ENCODE measurements at places on chromosomes 4 and X.

- no peak for DNase-seq
Measured at GRCh38 chr4:139825523-139826014, 159.9 kb downstream of the MGST2 start.

GRCh38 chr4:52982946-52983340, 120.8 kb downstream of the RASL11B start:
- no peak for DNase-seq

GRCh38 chr4:212438-213188, 88.3 kb downstream of the ZNF718 start:
- no peak for DNase-seq

DNA sequence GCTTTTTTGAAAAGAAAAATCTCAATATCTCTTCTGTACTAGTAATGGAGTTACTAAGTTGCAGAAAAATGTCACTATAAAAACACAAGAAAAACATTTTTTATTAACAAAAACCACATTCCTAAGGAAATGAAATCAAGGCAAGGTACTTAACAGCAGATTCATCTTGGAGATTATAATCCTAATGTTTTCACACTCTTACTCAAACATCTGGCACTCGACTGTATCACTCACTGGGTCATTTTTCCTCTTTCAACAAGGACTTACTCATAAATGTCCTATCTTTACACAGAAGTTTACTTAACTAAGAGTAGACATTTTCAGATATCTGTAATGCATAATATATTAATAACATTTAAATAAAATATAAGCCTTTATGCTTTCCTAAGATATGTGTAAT, 216.6 kb downstream of the NR3C2 start:
- DNase-seq: no peak

DNA sequence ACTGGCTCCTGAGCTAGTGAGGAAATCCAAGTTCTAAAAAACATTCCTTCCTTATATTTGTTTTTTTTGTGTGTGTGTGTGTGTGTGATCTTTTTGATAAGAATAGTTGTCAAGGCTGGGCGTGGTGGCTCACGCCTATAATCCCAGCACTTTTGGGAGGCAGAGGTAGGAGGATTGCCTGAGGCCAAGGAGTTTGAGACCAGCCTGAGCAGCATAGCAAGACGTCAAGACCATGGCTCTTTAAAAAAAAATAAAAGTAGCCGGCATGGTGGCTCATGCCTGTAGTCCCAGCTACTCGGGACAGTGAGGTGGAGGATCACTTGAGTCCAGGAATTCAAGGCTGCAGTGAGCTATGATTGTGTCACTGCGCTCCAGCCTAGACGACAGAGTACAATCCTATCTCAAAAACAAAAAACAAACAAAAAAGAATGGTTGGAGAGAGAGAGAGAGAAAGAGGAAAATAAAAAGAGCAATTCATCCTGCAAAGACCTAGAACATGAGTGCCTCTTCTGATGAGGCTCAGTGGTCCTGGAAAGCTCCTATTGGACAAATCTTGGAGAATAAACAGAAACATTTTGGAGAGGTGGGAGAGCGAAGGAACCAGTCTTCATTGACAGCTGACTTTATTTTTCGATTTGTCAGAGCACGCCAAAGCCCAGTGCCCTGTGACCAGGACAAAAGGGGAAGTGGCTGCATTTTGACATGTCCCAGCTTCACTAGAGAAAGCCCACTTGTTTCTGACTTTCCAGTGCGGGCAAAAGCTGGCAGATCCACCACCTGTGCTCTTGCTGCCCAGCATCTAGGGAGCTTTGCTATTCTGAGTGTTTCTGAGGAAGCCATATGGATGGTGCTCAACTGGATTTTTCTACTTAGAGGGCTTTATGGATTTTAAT, 244.7 kb downstream of the PALLD start:
- no peak for DNase-seq

GRCh38 chrX:120380699-120381098, 18.8 kb downstream of the ATP1B4 start:
- DNase-seq: peak; percentile 24

DNA sequence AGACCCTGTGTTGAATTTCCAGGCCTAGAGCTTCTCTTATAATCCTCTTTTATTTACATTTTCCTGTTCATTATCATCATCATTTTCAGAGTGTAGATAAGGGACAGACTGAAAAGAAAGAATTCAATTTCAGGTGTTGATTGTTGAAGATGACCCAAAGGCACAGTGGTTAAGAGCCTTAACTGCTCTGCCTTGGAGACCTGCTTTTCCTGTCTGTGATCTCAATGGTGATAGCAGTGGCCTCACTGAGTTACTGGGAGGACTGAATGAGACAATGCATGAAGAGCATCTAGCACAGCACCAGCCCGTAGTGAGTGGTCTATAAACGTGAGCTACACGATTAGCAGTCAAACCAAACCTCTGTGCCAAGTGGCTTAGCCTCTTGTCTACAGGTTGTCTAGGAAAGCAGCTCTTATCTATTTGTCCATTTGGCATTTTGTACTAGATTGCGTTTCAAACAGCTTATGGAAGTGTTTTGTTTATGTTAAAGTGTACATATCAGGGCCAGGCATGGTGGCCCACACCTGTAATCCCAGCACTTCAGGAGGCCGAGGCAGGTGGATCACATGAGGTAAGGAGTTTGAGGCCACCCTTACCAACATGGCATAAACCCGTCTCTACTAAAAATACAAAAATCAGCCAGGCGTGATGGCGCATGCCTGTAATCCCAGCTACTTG, 41.5 kb downstream of the SETD7 start:
- DNase-seq: no peak

GRCh38 chrX:115226929-115227328, 7.0 kb downstream of the LRCH2 start:
- no peak for DNase-seq

GRCh38 chr4:133084421-133084820, 64.7 kb upstream of the PCDH10 start:
- DNase-seq: no peak

DNA sequence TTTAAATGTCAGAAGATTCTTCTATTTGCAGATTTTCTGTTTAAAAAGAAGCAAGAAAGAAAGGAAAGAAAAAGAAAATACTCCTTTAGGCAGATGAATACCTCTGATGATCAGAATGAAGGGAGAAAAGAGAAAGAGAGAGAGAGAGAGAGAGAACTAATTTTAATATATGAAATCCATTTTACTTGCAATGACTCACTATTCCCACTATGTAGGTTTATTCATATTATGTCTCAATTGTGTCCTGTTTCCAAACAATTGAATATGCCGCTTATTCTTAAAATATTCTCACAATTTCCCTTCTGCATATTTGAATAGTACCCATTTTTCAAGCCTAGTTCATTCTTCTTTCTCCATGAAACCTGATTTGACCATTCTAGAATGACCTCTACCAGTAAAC, 11.7 kb downstream of the MEPE start:
- no peak for DNase-seq

- DNase-seq: no peak
Measured at GRCh38 chr4:114527637-114528036, 71.0 kb upstream of the UGT8 start.

DNA sequence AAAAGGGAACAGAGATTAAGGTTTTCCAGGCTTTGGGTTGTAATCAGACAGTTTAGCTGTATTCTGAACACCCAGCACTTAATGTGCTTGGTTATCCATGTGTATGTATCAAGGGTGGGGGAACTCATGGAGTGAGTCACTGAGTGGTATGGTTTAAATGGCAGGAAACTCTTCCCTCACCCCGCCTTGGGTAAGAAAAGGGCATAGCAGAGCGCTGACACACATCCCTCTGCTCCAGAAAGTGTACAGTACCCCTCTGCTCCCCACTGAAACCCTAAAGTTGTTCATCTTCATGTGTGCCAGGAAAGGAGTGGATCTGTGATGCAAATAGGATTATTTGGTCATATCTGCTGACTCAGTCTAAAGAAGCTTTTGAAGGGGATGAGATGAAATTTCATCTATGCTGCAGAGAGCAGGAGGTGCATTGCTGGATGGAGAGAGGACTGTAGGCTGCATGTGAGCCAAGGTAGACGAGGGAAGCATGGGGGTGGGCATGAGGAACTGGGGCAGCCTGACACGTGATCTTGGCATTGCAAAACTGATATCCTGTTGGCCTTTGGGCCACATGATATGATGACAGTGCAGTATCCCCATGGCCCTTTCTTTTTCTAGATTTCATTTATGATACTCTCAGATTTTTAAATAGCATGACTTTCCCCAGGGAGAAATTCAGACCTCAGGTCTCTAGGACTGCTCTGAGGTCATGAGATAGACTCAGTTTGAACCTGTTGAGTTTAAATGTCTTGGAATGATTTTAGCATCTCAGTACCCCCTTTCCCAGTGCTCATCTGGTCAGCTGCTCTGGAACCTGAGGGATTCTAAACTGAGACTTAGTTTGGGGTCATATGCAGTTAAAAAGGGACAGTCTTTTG, 84.8 kb downstream of the TMEM164 start:
- DNase-seq: peak; percentile 26

DNA sequence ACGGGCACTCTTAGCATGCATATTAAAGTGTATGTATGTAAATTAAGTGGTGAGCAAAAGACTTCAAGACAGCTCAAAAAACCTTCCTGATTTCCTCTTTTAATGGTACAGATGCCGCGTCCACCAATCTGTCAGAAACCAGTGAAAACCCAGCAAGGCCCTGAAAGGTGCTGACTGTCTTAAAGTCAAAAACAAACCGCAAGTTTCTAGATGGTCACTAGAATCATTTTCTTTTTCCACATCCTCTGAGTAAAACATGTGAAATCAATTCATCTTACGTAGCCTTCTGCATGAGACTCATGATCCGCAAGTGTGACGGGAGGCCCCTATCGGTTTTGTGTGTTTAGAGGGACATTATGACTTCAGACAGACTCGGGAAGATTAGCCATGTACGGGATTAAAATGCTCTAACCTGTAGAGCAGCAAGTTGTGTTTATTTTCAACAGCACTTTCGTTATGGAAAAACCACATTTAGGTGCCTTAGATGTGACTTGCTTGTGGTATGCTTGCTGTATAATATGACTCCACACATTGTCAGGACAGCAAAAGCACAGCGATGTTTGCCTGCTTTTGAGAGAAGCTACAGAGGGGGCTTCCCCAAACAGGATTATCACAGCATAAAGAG, 88.2 kb upstream of the STS start:
- DNase-seq: peak; percentile 49

DNA sequence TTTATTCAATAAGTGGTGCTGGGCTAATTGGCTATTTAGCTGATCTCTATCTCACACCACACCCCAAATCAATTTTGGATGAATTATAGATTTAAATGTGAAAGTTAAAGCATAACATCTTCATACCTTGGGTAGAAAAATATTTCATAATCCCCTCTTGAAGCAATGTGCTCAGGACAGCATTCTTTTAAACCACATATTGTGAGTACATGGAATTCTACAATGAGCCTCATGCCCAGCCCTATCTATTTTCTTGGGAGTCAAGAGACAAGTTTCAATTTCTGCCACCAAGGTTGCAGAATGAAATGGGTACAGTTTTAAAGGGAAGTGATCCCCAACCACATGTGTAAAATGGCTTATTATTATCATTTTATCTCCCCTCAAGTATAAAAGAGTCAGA, 30.6 kb upstream of the GPRIN3 start:
- no peak for DNase-seq

GRCh38 chr4:144754562-144755410, 108.8 kb downstream of the HHIP start:
- no peak for DNase-seq

GRCh38 chr4:189202182-189202868, 738.3 kb upstream of the FRG1 start:
- DNase-seq: peak; percentile 30

GRCh38 chr4:74362347-74362746, 2.6 kb upstream of the EREG start:
- DNase-seq: no peak

- DNase-seq: no peak
Measured at GRCh38 chrX:130877892-130878341, 25.1 kb downstream of the ENOX2 start.

- DNase-seq: no peak
Measured at GRCh38 chr4:174349156-174349555, 65.4 kb downstream of the CEP44 start.

GRCh38 chr4:99349338-99349737, 3.2 kb downstream of the ADH1C start:
- DNase-seq: no peak

- DNase-seq: no peak
Measured at GRCh38 chrX:45187731-45188130, 12.9 kb downstream of the DIPK2B start.

GRCh38 chr4:110808351-110808878, 185.5 kb upstream of the PITX2 start:
- DNase-seq: no peak

- DNase-seq: no peak
Measured at GRCh38 chr4:15398001-15398400, 29.8 kb upstream of the C1QTNF7 start.

DNA sequence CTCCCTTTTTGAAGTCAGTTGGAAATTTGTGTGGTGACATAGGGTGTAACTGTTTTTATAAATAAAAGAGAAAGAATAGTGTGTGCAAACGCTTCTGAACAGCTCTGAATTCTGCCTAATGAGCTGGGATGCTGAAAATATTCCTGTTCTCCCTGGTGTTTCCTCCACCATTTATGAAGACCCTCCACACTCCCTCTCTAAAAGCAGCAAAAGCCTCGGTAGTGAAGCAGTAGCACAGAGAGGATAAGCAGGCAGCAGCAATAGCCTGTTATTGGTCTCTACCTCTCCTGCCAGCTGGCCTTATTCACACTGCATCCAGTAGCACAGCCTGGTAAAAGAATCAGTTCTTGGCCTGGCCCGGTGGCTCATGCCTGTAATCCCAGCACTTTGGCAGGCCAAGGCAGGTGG, 406.1 kb downstream of the IQCM start:
- no peak for DNase-seq

DNA sequence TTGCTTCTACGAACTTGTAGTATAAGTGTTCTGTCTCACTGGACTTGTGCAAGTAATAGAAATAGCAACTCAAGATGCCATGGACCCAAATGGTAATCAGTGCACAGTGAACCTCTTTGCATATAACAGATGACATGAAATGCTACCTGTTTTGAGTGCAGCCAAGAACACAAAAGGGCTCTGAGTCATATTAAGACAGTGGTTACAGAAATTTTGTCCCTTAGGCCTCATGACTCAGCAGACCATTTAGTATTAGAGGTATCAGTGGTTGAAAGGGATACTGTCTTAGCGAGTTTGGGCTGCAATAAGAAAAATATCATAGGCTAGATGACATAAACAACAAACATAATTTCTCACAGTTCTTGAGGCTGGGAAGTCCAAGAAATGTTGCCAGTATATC, 502.9 kb upstream of the PCDH10 start:
- no peak for DNase-seq

- DNase-seq: no peak
Measured at GRCh38 chr4:110064295-110064694, 134.1 kb downstream of the ELOVL6 start.

- no peak for DNase-seq
Measured at GRCh38 chr4:3226467-3226866, 22.5 kb upstream of the MSANTD1 start.

- DNase-seq: no peak
Measured at GRCh38 chrX:151174581-151175282, 1.7 kb upstream of the GPR50 start.

GRCh38 chrX:124862301-124862700, 457.4 kb upstream of the TEX13C start:
- DNase-seq: no peak

- DNase-seq: no peak
Measured at GRCh38 chrX:148541584-148541940, 41.1 kb downstream of the AFF2 start.

- no peak for DNase-seq
Measured at GRCh38 chr4:63211776-63212479, 1197.3 kb downstream of the TECRL start.

- no peak for DNase-seq
Measured at GRCh38 chr4:8695237-8696219, 103.0 kb downstream of the CPZ start.

Measured in activated CD4-positive, alpha-beta memory T cell treated with anti-CD3 and anti-CD28 coated beads for 36 hours (primary cell).